ENCODE measurements at places on chromosomes 6 and 20. TPM values are rescaled to one million over a fixed set of nuclear protein-coding genes. Genes with fewer than 3 reads are reported as not detected.

The NKAIN2 gene
- not detected for total RNA-seq

The PAK5 gene
- total RNA-seq, result not detected

The PAK1IP1 gene
- 24.7 TPM for total RNA-seq

The TSPO2 gene
- total RNA-seq, result not detected
